ENCODE measurements at places on chromosomes 5 and 9. TPM values are rescaled to one million over a fixed set of nuclear protein-coding genes. Genes with fewer than 3 reads are reported as not detected.

The CDH12 gene
- total RNA-seq, result not detected

The TMEM215 gene
- total RNA-seq, result not detected

The PDLIM7 gene
- total RNA-seq, result 208 TPM

The CCDC180 gene
- 6.3 TPM for total RNA-seq

The GAPT gene
- not detected for total RNA-seq

The SLC34A3 gene
- total RNA-seq, result not detected

The CATSPER3 gene
- total RNA-seq, result not detected

DNA sequence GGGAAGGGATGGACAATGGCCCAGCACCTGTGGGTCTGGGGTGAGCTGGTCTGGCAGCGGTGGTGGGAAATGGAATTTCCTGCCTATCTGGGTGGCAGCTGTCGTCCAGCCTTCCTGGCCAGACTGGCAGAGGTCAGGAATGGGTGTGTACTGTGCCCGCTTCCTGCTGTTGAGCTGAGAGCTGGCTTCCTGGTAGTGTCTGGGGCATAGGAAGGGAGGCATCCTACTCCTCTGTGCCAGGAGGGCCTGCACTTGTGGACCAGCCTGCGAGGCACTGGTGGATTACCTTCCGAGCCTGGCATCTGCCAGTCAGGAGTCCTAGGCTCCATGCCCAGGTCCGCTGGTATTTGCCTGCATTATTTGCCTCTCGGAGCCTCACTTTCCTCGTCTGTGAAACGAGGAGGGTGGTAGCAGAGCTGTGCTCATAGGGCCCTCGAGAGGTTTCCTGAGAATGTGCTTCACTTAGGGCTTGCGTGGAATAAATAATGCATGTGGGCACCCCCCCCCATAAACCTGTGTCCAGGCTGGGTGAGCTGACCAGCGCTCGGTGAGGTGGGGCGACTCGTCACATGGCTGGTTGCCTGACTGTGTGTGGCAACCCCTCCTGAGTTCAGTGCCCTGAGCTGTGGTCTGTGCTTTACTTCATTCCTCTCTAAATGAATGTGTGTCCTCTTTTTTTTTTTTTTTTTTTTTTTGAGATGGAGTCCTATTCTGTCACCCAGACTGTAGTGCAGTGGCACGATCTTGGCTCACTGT, 47.7 kb downstream of the HMCN2 start:
- no peaks in the 10 kb centered on the region for H3K27me3 ChIP-seq
- no peaks in the 10 kb centered on the region for H3K36me3 ChIP-seq
- H3K4me3 ChIP-seq, result no peak overlapping the region
- no peak overlapping the region for H3K27ac ChIP-seq
- H3K4me1 ChIP-seq, result peaks cover 12% of the 10 kb centered on the region
- no peak for DNase-seq

DNA sequence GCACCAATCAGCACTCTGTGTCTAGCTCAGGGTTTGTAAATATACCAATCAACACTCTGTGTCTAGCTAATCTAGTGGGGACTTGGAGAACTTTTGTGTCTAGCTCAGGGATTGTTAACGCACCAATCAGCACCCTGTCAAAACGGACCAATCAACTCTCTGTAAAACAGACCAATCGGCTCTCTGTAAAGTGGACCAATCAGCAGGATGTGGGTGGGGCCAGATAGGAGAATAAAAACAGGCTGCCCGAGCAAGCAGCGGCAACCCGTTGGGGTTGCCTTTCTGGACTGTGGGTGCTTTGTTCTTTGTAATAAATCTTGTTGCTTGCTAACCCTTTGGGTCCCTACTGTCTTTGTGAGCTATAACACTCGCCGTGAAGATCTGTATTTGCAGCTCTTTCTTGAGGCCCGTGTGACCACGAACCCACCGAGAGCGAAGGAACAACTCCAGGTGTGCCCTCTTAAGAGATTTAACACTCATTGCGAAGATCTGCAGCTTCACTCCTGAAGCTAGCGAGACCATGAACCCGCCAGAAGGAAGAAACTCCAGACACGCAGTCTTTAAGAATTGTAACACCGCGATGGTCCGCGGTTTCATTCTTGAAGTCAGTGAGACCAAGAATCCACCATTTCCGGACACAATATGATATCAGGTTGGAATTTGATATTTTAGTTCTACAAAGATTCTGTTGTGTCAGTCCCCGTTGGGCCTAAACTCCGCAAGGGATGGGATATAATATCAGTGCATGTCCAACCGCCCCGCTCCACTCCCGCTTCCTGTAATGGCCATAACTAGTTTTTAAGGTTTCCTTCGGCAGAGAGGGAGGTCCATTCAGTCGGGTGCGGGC, 740 bp upstream of the TRMT10B start:
- no peak for DNase-seq
- no peaks in the 10 kb centered on the region for H3K27me3 ChIP-seq
- H3K4me3 ChIP-seq, result peak overlapping the region; percentile 74
- H3K4me1 ChIP-seq, result peaks cover 3% of the 10 kb centered on the region
- no peaks in the 10 kb centered on the region for H3K36me3 ChIP-seq

DNA sequence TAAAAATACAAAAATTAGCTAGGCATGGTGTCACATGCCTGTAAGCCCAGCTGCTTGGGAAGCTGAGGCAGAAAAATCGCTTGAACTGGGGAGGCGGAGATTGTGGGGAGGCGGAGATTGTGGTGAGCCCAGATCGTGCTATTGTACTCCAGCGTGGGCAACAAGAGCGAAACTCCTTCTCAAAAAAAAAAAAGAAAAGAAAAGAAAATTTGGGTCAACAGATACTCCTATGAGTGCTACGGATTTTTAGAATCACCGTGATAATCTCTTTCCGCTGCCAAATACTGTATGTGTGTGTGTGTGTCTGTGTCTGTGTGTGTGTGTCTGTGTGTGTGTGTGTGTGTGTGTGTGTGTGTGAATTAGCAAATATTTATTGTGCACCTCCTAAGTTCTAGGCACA, 64.4 kb downstream of the ARRDC3 start:
- H3K4me1 ChIP-seq, result no peaks in the 10 kb centered on the region
- DNase-seq, result no peak
- H3K4me3 ChIP-seq, result no peak overlapping the region
- H3K36me3 ChIP-seq, result no peaks in the 10 kb centered on the region

- H3K4me3 ChIP-seq, result no peak overlapping the region
- H3K27ac ChIP-seq, result no peak overlapping the region
- peaks cover 6% of the 10 kb centered on the region for H3K4me1 ChIP-seq
Observed at GRCh38 chr9:77841739-77842386, 189.7 kb downstream of the GNAQ start.

DNA sequence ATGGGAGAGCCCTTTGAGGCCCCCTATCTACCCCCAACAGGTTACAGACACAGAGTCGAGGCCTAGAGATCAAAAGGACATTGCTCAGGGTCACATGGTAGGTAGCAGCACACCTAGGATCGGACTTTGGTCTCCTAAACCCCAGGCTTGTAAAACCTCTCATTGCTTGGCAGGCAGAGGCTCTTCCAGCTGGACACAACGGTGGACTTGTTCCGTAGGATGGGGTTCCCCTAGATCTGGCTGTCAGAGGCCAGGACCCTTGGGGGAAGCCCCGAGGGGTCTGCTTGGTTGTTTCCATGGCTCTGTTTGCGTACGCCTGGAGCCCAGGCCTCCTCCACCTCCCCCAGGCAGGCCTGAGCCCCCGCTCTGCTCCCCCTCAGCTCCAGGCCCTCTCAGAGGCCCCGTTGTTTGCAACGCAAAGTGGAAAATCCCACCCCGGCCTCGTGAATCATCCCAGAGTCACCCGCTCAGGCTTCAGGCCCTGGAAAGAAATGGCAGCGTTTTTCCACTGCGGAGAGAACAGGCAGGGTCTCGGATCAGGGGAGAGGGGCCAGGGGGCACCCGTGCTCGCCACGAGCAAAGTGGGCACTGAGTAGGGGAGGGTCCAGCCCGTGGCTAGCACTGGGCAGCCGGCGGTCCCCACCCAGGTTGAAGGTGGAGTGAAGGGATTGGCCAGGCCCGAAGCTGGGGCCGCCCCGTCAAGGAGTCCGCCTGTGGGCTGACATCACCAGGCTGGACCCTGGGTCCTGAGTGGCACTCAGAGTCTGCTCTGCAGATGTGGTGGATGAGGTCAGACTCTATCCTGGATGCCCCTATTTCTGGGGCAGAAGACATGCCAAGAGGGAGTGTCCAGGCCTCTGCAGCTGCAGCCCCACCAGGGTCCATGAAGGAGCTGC, 19.8 kb downstream of the COL27A1 start:
- H3K27ac ChIP-seq, result no peak overlapping the region
- no peaks in the 10 kb centered on the region for H3K27me3 ChIP-seq

- DNase-seq, result no peak
- H3K27ac ChIP-seq, result no peak overlapping the region
- no peak overlapping the region for H3K4me3 ChIP-seq
- no peaks in the 10 kb centered on the region for H3K4me1 ChIP-seq
- H3K36me3 ChIP-seq, result no peaks in the 10 kb centered on the region
Observed at GRCh38 chr5:59593439-59594007, 300.0 kb downstream of the PDE4D start.

DNA sequence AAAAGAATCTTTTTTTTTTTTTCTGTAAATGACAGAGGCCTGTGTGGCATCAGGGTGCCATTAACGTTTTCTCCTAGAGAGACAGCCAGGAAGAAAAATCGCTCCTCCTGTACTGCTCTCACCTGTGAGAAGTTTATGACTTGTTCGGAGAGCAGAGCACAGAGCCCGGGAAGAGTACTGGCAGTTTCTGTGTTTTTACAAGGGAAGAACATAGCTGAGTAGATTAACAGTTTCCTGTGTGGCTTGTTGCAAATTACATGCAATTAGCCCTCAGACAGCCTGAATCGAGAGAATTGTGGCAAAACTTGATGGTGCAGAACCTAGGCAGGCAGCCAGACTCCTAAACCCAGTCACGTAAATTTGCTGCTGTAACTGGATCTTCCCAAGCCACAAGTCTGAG, 32.1 kb downstream of the PRKACG start:
- DNase-seq, result no peak
- H3K36me3 ChIP-seq, result no peaks in the 10 kb centered on the region
- peak overlapping the region; percentile 18 for H3K27ac ChIP-seq
- H3K4me1 ChIP-seq, result peaks cover 12% of the 10 kb centered on the region
- H3K27me3 ChIP-seq, result no peaks in the 10 kb centered on the region

GRCh38 chr9:69502671-69503301, 169.4 kb downstream of the APBA1 start:
- peaks cover 12% of the 10 kb centered on the region for H3K4me1 ChIP-seq
- H3K27ac ChIP-seq, result no peak overlapping the region
- no peak overlapping the region for H3K4me3 ChIP-seq
- H3K27me3 ChIP-seq, result no peaks in the 10 kb centered on the region
- DNase-seq, result no peak

DNA sequence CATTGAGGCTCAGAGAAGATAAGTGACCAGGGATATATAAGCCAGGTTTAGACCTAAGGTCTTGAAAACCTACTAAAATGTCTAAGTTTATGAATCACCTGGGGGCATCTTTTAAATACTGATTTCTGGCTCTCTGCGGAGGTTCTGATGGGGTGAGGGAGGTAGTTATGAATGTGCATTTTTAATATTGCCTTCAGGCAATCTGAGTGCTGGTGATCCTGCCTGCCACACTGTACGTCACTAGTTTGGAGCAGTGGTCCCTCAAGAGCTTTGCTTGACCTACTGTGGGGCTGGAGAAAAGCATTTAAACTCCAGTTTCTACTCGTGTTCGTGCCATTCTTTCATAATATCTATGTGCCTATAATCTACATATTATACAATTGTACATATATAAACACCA, 36.1 kb downstream of the KLF4 start:
- H3K4me3 ChIP-seq, result no peak overlapping the region
- no peaks in the 10 kb centered on the region for H3K36me3 ChIP-seq
- no peak for DNase-seq
- H3K4me1 ChIP-seq, result no peaks in the 10 kb centered on the region

DNA sequence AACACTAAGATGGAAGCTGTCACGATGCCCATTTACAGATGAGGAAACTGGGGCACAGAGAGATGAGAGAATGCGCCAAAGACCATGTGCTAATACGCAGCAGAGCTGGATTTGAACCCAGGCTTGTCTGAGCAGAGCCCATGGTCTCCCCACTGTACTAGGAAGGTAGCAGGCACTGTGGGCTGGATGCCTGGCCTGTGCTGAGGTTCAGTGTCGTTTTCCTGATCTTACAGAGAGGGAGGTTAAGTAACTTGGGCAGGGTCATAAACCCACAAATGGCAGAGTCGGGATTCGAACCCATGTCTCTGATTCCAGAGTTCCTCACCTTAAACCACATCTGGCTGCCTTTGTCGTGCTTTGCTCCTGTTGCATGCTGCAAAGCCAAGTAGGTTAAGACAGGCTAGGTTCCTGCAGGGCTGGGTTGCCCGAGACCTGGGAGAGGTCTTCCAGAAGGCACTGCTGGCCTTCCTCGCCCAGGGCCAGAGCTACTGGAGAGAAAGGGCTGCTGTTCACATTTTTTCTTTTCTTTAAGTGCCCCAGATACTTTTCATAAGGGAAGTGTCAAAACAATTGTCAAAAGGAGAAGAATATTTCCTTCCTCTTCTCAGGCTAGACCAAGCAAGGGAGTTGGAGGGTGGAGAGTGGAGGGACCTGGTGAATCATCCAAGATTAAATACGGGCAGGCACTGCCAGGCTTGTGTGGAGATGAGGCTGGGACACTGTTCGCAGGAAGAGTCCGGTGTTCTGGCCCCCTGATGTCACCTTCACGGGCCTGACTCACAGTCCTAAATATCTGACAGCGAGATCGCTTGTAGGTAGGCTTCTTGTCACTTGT, 3.2 kb downstream of the NEK6 start:
- no peak overlapping the region for H3K27ac ChIP-seq
- no peak overlapping the region for H3K4me3 ChIP-seq
- peaks cover 33% of the 10 kb centered on the region for H3K4me1 ChIP-seq

DNA sequence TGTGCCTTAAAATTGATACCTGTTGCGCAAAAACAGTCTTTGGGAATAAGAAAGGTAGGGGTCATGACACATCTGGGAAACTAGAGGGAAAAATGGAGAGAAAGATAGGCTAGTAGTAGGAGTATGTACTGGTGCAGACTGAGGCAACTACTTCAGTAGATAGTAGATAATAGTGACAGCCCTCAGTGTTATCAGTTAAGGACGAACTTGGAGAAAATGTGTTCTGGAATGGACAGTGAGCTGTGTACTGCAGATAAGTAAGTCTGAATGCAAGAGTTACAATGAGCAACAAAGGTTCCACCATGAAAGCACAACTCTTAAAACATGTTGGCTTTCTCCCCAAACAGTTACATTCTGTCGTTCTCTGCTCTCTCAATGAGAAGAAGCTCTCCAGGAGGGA, 6.5 kb upstream of the INSL6 start:
- DNase-seq, result no peak
- H3K27ac ChIP-seq, result no peak overlapping the region
- H3K4me1 ChIP-seq, result no peaks in the 10 kb centered on the region
- H3K36me3 ChIP-seq, result no peaks in the 10 kb centered on the region

DNA sequence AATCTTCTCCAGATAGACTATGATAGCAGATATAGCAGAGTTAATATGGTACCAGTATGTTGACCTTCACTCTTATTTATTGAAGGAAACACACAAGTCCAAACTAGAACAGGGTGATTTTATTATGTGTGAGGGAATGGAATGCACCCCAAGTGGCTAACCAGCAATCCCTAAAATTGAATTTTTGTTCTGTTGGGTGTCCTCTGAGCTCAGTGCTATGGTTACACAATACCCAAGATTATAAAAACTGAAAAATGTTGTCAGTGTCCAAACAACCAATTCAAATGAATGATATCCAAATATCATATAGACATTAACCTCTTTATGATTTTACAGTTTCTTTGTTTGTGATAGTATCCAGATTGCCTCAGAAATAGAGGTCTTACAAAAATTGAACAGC, 60.9 kb downstream of the NNT start:
- H3K4me3 ChIP-seq, result no peak overlapping the region
- no peaks in the 10 kb centered on the region for H3K4me1 ChIP-seq
- no peak for DNase-seq
- no peak overlapping the region for H3K27ac ChIP-seq
